ENCODE measurements at places on chromosomes 11 and 22. TPM values are rescaled to one million over a fixed set of nuclear protein-coding genes. Genes with fewer than 3 reads are reported as not detected.

The B4GALNT4 gene
- 179 TPM for total RNA-seq

The OR52L1 gene
- total RNA-seq, result not detected

The LMO2 gene
- total RNA-seq, result 0.49 TPM

The RIMBP3B gene
- total RNA-seq, result 0.63 TPM

The TEX12 gene
- total RNA-seq, result not detected

The DGCR6 gene
- 4.9 TPM for total RNA-seq

The MAPK8IP1 gene
- total RNA-seq, result 38.7 TPM

All from neural crest cell (in vitro differentiated cells).